Melanocyte of skin (primary cell): ENCODE measurements at places on chromosomes 2 and 18. TPM values are rescaled to one million over a fixed set of nuclear protein-coding genes. Genes with fewer than 3 reads are reported as not detected.

The KLHL14 gene
- not detected in 2 replicates for total RNA-seq

The CNTNAP5 gene
- not detected in 2 replicates for total RNA-seq

The OSBPL1A gene
- total RNA-seq: 63.3 and 83.1 TPM in 2 replicates

The CXCR1 gene
- total RNA-seq: not detected in 2 replicates

The NEUROD1 gene
- not detected in 2 replicates for total RNA-seq

The SCN2A gene
- total RNA-seq: under 0.01 and 0.33 TPM in 2 replicates
